ENCODE measurements at places on chromosomes 5 and 9.

DNA sequence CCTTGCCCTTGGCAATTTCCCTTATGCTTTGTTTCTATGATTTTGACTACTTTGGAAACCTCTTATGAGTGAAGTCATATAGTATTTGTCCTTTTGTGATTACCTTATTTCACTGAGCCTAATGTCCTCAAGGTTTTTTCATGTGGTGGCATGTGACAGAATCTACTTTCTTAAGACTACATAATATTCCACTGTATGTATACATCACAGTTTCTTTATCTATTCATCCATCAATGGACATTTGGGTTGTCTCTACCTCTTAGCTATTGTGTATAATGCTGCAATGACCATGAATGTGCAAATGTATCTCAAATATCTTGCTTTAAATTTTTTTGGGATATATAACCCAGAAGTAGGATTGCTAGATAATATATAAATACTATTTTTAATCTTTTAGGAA, 96.4 kb upstream of the ALDH1A1 start:
- no peak for DNase-seq

DNA sequence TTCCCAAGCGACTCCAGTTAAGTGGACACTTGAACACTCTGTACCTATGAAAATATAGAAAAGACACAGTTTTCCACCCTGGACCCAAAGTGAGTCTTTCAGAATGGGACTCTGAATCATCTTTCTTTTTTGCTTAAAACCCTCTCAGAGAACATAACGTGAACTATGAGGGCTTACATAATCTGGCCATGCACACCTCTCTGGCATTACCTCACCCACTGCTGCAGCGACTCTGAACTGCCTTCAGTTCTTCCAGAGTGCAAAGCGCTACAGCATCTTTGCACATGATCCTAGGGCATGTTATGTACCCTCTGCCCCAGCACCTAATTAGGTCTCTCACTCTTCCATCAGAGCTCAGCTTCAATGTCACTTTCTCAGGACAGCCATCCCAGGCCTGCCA, 186.2 kb downstream of the RORB start:
- no peak for DNase-seq

GRCh38 chr9:113587471-113588031, 124.0 kb downstream of the RGS3 start:
- DNase-seq: no peak

GRCh38 chr9:127520941-127521918, 69.9 kb downstream of the LRSAM1 start:
- no peak for DNase-seq

- DNase-seq: no peak
Observed at GRCh38 chr5:136776022-136776927, 410.9 kb upstream of the TRPC7 start.

GRCh38 chr9:128127568-128127989, at the start of gene PTGES2:
PTGES2 (minus strand) TSS chr9:128127729; CDS start chr9:128127717, 12 bp downstream.
- peak; percentile 87 for DNase-seq

DNA sequence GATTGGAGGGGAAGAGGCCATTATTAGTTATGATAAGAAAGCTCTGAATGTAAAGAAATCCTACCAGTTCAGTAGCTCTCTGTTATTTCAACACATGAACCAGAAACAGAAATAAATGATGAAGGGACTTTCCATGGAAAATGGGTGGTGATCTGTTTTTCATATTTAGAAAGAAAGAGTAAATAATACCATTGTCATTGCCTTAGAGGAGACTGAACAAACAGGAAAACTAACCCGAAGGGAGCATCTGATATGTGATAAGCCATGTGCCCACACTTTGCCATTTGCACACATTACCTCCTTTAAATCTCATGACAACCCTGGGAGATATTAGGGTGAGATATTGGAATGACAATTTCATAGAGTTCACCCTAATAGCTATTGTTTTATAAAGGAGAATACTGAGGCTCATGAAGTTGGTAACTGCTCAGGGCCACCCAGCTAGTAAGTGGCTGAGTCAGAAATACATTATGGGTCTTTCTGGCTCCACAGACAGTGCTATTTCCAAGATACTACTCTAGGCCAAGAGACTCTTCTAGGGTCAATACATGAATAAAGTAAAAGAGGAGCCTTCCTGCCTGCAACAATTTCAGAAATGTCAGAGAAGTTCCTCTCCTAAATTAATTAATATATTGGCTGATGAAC, 111.0 kb upstream of the SLIT3 start:
- DNase-seq: no peak

GRCh38 chr9:79452265-79452664, 119.5 kb upstream of the TLE4 start:
- DNase-seq: no peak

- peak; percentile 61 for DNase-seq
Observed at GRCh38 chr5:123450114-123450513, 26.9 kb upstream of the CEP120 start.

DNA sequence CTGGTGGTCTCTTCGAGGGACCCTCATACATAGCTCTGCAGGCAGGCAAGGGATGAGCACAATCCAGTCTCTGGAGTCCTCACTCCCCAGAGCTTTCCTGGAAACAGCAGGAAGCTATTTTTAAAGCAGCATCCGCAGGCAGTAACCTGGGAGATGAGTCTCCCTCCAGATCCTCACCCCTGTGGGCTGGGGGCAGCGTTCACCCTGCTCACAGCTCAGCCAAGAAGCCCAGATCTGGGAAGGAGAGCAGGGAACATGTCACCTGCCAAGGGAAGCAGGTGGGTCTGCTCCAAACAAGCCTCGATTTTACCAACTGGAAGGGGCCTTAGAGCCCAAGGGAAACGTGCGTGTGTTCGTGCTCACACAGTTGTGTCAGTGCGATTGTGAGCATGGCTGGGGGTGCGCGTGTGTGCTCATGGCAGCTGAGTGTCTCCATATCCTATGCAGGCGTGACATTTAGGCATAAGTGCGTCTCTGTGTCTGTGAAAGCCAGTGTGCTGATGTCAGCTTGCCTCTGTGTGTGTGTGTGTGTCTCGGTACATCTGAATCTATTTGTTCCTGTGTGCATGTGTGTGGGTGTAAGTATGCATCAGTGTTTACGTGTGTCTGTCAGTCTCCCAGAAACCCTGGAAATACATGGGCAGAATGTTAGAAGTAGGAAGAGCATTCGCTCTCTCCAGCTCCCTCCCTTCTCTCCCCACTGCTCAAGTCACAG, 40.6 kb upstream of the CPLX2 start:
- DNase-seq: no peak

DNA sequence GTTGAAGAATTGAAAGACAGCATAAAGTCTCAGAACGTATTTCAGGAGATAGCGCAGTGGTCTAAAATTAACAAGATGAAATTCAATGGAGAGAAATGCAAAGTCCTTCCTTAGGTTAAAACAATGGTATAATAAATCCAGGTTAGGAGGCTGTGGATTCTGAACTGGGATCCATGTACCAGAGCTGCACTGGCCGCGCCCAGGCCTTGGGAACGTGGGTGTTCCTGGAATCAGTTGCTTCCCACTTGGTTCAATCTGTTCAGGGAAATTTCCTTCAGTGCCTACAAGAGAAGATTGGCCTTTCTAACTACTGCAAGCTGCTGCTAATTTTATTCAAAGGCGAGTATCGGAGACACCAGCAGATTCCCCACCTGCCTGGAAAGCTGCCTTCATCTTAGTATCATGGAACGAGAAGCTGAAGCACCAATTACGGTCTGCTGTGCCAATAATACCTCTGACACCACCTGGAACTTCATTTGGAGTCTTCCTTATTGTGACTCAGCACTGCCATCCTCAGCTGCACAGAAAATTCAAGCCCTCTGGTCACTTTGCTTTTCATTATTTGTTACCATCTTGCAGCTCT, 14.3 kb upstream of the CTNND2 start:
- no peak for DNase-seq

- DNase-seq: no peak
Observed at GRCh38 chr5:122736086-122736845, 38.6 kb upstream of the SNX2 start.

DNA sequence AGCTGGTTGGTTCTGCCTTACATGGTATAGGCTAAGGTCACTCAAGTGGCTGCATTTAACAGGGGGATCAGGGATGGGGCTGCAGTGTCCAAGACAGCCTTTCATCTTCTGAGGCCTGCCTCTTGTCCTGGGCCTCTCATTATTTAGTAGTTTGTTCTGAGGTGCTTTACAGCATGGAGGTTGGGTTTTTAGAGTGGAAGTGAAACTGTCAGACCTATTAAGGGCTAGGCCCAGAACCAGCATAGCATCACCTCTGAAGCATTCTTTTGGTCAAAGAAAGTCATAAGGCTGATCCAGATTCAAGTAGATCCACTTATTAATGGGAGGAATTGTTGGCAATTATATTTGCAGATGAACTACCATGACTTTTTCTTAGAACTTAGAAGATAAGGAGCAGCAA, 146.0 kb upstream of the NMUR2 start:
- no peak for DNase-seq

DNA sequence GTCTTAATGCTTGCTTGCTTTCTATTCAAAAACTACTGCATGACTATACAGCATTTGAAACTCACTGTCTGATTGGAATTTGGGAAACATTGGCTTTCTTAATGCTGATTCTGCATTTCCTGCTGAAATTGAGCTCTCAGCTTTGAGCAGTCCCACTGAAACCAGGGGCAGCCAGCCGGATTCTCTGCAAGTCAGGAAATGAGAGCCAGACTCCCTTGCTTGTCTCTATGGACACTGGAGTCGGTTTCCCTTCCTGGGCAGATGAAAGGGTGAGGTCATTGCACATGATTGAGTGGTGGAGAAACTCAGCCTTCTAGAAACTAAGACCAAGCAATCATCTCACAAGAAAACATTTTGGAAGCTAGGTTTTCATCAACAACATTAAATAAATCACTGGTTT, 119.7 kb upstream of the SPATA31C2 start:
- peak; percentile 67 for DNase-seq

- DNase-seq: no peak
Observed at GRCh38 chr5:9977070-9977469, 272.6 kb downstream of the ATPSCKMT start.

- no peak for DNase-seq
Observed at GRCh38 chr9:71637926-71638325, 130.4 kb downstream of the CEMIP2 start.

DNA sequence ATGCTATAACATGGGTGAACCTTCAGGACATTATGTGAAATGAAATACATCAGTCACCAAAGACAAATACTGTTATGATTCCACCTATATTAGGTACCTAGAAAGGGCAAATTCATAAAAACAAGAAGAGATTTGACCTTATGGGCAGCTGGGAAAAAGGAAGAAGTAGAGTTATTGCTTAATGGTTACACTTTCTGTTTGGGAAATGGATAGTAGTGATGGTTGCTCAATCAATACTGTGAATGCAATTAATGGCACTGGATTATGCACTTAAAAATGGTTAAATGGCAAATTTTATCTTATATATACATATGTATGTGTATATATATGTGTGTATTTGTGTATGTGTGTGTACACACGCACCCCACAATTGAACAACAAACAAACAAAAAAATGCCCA, 15.2 kb downstream of the FKBP15 start:
- peak; percentile 84 for DNase-seq

DNA sequence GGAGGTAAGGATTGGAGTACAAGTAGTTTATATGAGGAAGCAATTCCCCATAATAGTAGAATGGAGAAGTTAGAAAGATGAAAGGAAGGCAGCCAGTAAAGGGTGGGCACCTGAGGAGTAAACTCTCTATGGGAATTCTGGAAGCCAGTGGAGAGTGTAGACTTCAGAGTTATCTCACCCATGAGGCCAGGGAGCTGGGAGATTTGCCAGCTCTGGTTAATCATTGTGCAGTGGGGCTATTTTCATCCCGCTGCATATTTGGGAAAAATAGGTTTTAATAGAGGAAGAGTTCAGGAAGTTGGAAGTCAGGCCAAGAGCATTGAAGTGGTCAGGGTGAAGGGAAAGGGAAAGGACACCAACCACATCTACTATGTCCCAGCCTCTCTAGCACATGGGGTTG, 242.3 kb upstream of the BRINP1 start:
- DNase-seq: no peak

DNA sequence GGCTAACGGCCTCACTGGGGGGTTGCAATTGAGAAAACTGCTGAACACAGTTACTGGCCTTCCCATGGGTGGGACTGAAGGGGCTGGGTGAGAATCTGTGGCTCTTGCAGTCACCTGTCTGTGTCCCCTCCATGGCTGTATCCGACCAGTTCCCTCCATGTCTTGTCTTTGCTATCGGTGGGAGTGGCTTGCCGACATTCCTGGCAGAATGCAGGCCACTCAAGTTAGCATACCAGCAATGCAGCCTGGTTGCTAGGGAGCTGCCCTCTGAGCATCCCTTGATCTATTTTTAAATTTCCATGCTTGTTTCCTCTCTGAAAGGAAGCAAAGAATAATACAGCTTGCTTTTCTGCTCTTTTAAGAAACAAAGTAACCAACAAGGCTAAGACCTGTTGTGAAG, 1509.7 kb upstream of the WWC1 start:
- no peak for DNase-seq

- DNase-seq: no peak
Observed at GRCh38 chr5:110343616-110344015, 382.9 kb downstream of the TMEM232 start.

GRCh38 chr5:118844351-118844750, 144.0 kb downstream of the DTWD2 start:
- DNase-seq: no peak

DNA sequence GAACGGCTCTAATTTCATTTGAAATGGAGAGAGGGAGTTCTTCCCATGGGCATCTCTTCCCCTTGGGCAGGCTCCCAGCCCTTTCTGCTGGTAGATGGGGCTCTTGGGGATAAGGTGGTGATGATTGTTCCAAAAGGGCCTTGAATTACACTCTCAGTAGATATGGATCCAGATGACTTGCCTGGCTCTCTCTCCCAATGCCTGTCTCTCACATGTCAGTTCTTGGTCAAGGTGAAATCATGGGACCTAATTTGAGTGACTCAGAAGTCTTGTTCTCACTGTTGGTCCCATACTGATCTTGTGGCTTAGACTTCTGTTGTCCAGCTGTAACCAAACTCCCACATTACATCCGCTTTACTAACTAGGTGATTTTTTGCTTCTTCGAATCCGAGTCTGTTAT, 317.0 kb upstream of the RFX3 start:
- no peak for DNase-seq

DNA sequence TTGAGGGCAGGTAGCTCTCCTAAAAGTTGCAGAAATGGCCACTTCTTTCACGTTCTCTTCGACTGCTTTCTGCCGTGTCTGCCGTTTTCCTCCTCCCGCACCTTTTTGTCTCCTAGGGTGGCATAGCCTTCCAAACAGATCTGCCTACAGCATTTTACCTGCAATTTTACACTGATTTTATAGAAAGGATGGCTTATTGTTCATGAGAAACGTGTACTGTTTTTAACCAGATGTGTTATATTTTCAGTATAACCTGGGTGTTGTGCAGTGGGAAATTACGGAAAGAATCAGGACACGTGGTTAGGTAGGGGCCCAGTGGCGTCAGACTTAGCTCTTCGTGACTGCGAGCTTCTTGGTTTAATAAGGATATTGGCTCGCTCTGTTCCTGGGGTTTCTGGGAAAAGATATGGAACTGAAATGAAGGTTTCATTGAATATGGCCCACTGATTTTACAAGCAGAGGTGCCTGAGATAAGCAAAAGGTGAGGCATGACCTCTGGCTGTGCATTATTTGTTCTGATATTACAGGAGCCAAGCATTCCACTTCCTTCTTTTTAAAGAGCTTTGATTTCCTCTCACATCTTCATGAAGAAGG, 43.7 kb upstream of the PRSS3 start:
- no peak for DNase-seq
